Neural progenitor cell (in vitro differentiated cells): ENCODE measurements at places on chromosomes 4 and X. TPM values are rescaled to one million over a fixed set of nuclear protein-coding genes. Genes with fewer than 3 reads are reported as not detected.

DNA sequence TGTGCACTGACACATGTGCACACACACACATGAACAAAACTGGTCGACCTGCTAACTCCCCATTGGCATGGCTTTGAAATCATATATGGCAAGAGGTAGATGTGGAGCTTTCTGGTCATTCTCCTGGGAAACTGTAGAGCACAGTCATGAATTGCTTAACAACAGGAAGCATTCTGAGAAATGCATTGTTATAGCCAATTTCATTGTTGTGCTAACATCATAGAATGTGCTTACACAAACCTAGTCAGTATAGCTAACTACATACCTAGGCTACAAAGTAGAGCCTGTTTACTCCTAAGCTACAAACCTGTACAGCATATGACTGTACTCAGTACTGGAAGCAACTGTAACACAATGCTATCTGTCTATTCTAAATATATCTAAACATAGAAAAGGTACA, 134.2 kb upstream of the SH3RF1 start:
- H3K4me3 ChIP-seq, result no peak overlapping the region
- no peak overlapping the region for H3K27ac ChIP-seq
- H3K27me3 ChIP-seq, result no peaks in the 10 kb centered on the region

DNA sequence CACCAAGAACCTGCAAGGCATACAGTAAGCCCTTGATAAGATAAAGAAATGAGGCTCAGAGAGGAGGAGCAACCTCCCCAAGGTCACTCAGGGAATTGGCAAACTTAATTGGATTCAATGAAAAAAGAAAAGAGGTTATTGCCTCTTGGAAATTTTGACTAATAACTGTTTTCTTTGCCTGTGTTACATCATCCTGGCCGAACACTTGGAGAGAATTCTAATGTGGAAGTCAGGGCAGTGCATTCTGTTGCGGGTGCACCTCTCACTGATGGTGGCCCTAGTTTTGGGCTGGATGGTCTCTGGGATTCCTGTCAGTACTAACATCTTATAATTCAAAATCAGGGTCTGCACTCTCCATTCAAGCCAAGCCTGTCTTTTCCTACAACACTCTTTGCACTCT, 186.2 kb upstream of the BCOR start:
- no peak overlapping the region for H3K4me3 ChIP-seq
- no peaks in the 10 kb centered on the region for H3K36me3 ChIP-seq
- H3K27ac ChIP-seq, result no peak overlapping the region
- no peak for DNase-seq

DNA sequence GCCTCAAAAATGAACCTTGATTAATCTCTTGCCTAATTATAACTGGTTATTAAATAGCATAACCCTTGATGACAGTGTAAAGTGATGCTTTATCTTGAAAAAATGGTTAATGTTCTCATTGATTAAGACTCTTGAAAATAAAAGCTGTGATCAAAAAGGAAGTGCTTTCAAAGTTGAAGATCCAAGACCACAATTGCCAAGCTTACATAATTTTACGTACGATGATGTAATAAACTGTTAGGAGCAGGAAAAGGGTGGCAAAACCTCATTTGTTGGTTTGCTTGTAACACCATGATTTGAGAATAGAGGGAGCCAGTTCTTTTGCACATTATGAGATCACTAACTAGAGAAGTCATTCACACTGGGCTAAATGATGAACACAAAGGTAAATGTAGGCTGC, 322.2 kb downstream of the ADGRL3 start:
- no peak for DNase-seq
- H3K27ac ChIP-seq, result no peak overlapping the region
- H3K36me3 ChIP-seq, result no peaks in the 10 kb centered on the region

DNA sequence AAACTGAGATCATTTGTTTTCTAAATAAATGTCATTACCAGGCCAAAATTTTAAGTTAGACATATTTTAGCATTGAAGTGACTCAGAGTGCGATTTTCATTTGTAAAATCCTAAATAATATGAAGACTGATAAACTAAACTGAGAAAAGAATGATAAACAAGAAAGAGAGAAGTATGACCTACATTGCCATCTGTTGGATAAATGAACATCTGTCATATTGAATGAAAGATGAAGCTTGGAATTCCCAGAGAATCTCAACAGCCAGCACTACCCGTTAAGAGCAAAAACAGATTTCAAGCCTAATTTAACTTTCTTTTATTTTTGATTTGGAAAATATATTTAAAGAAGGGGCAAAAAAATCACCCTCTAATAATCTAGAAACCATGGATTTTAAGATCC, 591.0 kb upstream of the ATOH1 start:
- no peaks in the 10 kb centered on the region for H3K4me1 ChIP-seq
- DNase-seq, result no peak

- H3K4me1 ChIP-seq, result no peaks in the 10 kb centered on the region
- peaks cover 5% of the 10 kb centered on the region for H3K36me3 ChIP-seq
- DNase-seq, result peak; percentile 47
- no peak overlapping the region for H3K4me3 ChIP-seq
- H3K27me3 ChIP-seq, result no peaks in the 10 kb centered on the region
- H3K27ac ChIP-seq, result no peak overlapping the region
Measured at GRCh38 chrX:106959901-106960300, 39.7 kb downstream of the CLDN2 start.

DNA sequence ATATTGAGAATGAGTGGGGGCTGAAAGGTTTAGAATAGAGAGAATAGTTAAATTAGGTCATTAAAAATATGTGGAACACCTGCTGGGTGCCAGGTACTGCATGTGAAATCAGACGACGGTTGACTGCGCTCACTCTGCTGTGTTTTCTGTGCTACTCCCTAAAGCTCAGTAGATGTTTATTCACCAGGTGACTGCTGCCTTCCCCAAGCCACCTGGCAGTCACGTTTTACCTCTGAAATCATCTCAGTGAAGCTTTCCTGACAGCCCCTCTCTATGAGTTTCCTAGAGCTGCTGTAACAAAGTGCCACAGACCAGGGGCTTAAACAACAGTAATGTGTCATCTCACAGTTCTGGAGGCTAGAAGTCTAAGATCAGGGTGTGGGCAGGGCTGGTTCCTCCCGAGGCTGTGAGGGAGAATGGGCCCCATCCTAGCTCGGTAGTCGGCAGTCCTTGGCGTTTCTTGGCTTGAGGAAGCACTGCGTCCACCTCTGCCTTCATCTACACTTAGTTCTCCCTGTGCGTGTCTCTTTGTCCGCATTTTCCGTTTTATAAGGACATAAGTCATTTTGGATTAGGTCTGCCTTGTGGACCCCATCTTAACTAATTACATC, 25.3 kb downstream of the ADD1 start:
- H3K36me3 ChIP-seq, result no peaks in the 10 kb centered on the region
- no peak for DNase-seq
- H3K27me3 ChIP-seq, result no peaks in the 10 kb centered on the region
- no peak overlapping the region for H3K4me3 ChIP-seq
- H3K27ac ChIP-seq, result peak overlapping the region; percentile 85

- no peak overlapping the region for H3K27ac ChIP-seq
- no peaks in the 10 kb centered on the region for H3K4me1 ChIP-seq
- no peak for DNase-seq
Measured at GRCh38 chr4:93394545-93395081, 433.9 kb upstream of the ATOH1 start.

- no peaks in the 10 kb centered on the region for H3K36me3 ChIP-seq
- H3K4me1 ChIP-seq, result no peaks in the 10 kb centered on the region
- H3K27ac ChIP-seq, result no peak overlapping the region
- H3K4me3 ChIP-seq, result no peak overlapping the region
Measured at GRCh38 chr4:157795495-157795894, 377.3 kb downstream of the GASK1B start.

DNA sequence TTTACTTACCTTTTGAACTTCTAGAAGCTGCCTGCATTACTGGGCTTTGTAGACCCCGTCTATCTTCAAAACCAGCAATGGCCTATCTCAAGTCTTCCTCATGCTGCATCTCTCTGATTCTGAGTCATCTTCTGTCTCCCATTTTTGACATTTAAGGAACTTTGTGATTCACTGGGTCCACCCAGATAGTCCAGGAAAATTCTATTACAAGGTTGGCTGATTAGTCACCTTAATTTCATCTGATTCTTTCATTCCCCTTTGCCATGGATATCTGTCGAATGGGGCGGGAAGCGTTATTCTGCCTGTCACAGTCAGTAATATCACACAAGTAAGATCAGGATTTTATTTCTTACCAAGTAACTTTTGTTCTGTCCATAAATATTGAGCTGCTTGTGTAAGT, 618.0 kb downstream of the CCSER1 start:
- H3K27me3 ChIP-seq, result no peaks in the 10 kb centered on the region
- H3K4me1 ChIP-seq, result no peaks in the 10 kb centered on the region
- H3K27ac ChIP-seq, result no peak overlapping the region
- no peaks in the 10 kb centered on the region for H3K36me3 ChIP-seq
- no peak overlapping the region for H3K4me3 ChIP-seq

- no peaks in the 10 kb centered on the region for H3K4me1 ChIP-seq
- no peak for DNase-seq
- no peak overlapping the region for H3K27ac ChIP-seq
- H3K4me3 ChIP-seq, result no peak overlapping the region
- H3K27me3 ChIP-seq, result no peaks in the 10 kb centered on the region
- no peaks in the 10 kb centered on the region for H3K36me3 ChIP-seq
Measured at GRCh38 chr4:5996641-5997040, 21.6 kb downstream of the C4orf50 start.

DNA sequence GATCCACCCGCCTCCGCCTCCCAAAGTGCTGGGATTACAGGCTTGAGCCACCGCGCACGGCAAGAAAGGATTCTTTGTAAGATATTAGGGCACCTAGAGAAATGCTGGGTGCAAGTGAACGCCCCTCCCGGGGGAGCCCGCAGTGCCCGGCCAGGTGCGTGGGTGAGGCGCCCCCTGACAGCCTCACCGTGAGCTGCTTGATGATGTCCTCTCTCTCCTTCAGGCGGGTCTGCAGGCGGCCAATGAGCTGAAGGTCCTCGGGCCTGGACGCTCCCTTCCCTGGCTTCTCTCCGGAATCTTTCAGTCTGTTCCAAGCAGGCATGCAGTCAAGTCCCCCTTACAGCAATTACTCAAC, 21.9 kb downstream of the MED28 start:
- no peak overlapping the region for H3K4me3 ChIP-seq
- H3K27ac ChIP-seq, result peak overlapping the region; percentile 17
- H3K27me3 ChIP-seq, result no peaks in the 10 kb centered on the region
- DNase-seq, result no peak
- H3K36me3 ChIP-seq, result peaks cover 6% of the 10 kb centered on the region
- peaks cover 6% of the 10 kb centered on the region for H3K4me1 ChIP-seq

- no peak for DNase-seq
- H3K27me3 ChIP-seq, result no peaks in the 10 kb centered on the region
- H3K27ac ChIP-seq, result no peak overlapping the region
- H3K36me3 ChIP-seq, result no peaks in the 10 kb centered on the region
- H3K4me1 ChIP-seq, result peaks cover 22% of the 10 kb centered on the region
- no peak overlapping the region for H3K4me3 ChIP-seq
Measured at GRCh38 chrX:24301806-24302205, 12.1 kb downstream of the SUPT20HL2 start.

- no peaks in the 10 kb centered on the region for H3K27me3 ChIP-seq
- H3K4me3 ChIP-seq, result no peak overlapping the region
- H3K27ac ChIP-seq, result no peak overlapping the region
- DNase-seq, result no peak
- H3K4me1 ChIP-seq, result no peaks in the 10 kb centered on the region
Measured at GRCh38 chrX:96373047-96373355, 311.6 kb upstream of the DIAPH2 start.

- no peak for DNase-seq
- peaks cover 5% of the 10 kb centered on the region for H3K4me1 ChIP-seq
- H3K36me3 ChIP-seq, result no peaks in the 10 kb centered on the region
- H3K27ac ChIP-seq, result no peak overlapping the region
Measured at GRCh38 chrX:95291561-95291960, 1393.1 kb upstream of the DIAPH2 start.

- no peaks in the 10 kb centered on the region for H3K4me1 ChIP-seq
- H3K27me3 ChIP-seq, result no peaks in the 10 kb centered on the region
- no peak for DNase-seq
- H3K4me3 ChIP-seq, result no peak overlapping the region
- no peak overlapping the region for H3K27ac ChIP-seq
Measured at GRCh38 chr4:127219232-127219631, 413.5 kb upstream of the INTU start.

- H3K27me3 ChIP-seq, result no peaks in the 10 kb centered on the region
- no peaks in the 10 kb centered on the region for H3K36me3 ChIP-seq
- H3K4me1 ChIP-seq, result no peaks in the 10 kb centered on the region
- H3K27ac ChIP-seq, result no peak overlapping the region
Measured at GRCh38 chrX:38347136-38347535, 5.3 kb upstream of the OTC start.

HSD17B13 gene
- 0.31 and 0.60 TPM in 2 replicates for total RNA-seq

CACNA1F gene
- 1.1 and 4.9 TPM in 2 replicates for total RNA-seq

KLHL8 gene
- total RNA-seq, result 11.0 and 20.3 TPM in 2 replicates

LDOC1 gene
- total RNA-seq, result 3.7 and 6.0 TPM in 2 replicates

BEX1 gene
- 52.2 and 63.5 TPM in 2 replicates for total RNA-seq

PDZD4 gene
- total RNA-seq, result 1.9 and 5.2 TPM in 2 replicates

ARX gene
- 5.3 and 9.0 TPM in 2 replicates for total RNA-seq

PNMA5 gene
- not detected in 2 replicates for total RNA-seq

ETDB gene
- total RNA-seq, result not detected in 2 replicates

NLGN4X gene
- total RNA-seq, result 10.1 and 17.6 TPM in 2 replicates
